SIG-M5 (cell line): ENCODE measurements at places on chromosomes 4 and X.
A peak's percentile ranks its signal among the peaks of the same experiment; 100 is the strongest.

- DNase-seq: no peak
Observed at GRCh38 chrX:28349888-28350287, 237.4 kb upstream of the IL1RAPL1 start.

DNA sequence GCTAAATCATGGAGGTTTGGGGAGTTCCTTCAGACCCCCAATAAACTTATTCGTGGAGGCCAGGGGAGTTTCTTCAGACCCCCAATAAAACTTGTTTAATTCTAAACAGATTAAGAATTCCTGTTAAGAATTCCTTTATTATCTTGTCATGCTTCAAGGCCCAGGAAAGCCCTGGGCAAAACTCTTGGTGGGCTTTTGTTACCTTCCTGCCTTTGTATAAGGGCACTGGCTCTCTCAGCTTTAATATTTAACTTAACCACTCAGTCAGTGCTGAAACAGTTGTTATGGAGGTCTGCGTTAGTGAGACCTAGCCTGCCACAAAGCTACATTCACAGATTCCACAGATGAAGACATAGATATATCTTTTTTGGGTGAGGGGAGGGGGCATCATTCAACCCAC lies 29.0 kb upstream of the LGI2 start:
- DNase-seq: no peak

DNA sequence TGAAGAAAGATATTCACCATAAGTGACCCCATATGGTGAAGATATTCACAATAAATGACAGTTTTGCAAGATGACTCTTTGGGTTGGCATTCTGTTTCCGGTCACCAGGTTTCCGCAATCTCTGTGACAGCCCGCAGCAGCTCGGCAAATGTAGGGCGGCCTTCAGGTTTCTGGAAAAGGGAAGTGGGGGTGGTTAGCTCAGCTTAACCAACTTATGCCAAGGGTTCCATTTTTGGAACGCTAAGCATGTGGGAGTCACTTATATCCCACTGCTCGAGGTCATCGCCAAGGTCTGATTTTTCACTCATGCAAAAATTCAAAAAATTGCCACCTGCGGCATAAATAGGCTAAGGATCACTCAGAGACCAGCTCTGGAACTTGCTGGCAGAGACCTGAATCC lies 51.0 kb downstream of the NIPAL1 start:
- DNase-seq: no peak

DNA sequence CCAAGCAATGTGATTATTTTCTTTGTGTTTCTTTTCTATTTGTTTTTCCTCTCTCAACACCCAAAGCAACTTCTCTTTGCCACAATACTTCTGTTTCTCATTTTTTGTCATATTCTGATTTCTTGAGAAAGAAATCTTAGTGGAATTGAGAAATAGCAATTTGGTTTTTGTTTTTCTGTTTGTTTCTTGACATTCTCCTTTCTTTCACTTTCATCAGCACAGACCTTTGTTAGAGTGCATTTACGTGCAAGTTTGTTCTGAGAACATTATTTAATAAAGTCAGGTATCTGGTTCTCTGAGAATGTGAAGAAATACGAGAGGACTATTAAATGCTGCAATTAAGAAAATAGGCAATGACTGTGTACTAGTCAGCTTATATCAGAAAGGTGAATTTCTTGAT lies 608.1 kb upstream of the AADAT start:
- no peak for DNase-seq

GRCh38 chr4:176611951-176612350 lies 180.8 kb downstream of the VEGFC start:
- peak; percentile 49 for DNase-seq

DNA sequence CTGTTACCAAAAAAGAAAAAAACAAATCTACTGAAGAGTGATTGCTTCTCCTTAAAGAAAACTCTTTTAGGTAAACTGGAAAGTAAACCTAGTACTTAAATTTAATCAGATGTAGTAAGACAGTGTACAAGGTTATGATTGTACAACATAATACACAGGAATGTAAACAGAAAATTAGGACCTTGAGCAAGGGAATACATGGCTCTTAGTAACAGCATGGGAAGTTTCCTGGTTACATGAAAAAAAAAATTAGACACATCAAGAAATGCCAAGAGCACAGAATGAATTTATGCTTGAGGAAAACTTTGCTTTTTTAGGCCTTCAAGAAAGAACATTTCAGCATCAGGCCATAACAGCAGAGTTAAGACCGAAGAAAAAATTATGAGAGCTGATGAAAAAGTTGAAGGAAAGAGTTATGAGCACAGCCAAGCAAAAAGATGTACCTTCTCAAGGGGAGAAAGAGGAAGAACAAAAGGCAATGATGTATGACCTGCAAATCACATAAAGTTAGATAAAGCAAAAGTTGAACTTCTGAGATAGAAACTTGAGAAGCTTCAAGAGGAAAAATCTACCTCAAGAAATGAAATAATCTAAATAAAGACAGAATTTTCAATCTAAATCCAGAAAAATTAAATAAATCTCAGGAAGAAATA lies 311.6 kb downstream of the GALNTL6 start:
- no peak for DNase-seq

DNA sequence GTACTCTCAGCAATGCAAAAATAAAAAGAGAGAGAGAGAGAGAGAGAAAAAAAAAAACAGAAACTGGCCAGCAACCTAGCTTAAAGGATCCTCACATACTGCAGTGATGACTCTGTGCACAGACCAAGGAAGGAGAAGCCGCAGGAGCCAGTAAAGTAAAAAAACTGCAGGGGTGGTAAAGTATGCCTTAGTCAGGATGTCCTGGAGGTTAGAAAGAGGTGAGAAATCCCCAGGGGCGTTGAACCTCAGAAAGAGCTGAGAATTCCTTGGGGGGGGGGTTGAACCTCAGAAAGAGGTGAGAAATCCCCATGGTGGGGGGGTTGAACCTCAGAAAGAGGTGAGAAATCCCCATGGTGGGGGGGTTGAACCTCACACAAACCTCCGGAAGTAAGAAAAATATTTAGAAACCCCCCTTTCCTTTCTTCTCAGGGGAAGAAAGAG lies 48.0 kb downstream of the MAGEA9 start:
- DNase-seq: no peak

DNA sequence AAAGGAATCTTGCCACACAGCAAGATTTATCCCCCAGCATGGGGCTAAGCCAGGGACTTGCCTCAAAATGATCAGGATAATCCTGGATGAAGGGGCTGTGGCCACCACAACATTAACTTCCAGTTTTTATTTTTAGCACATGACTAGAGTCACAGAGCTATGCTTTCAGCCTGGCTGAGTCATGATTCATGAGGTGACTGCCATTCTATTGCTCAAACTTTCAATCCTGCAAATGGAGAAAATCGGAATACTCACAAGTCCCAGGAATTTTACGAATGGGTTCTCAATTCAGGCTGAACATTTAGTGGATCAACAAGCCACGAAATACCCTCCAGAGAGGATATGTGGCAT lies 70.7 kb upstream of the HPGD start:
- DNase-seq: peak; percentile 0

DNA sequence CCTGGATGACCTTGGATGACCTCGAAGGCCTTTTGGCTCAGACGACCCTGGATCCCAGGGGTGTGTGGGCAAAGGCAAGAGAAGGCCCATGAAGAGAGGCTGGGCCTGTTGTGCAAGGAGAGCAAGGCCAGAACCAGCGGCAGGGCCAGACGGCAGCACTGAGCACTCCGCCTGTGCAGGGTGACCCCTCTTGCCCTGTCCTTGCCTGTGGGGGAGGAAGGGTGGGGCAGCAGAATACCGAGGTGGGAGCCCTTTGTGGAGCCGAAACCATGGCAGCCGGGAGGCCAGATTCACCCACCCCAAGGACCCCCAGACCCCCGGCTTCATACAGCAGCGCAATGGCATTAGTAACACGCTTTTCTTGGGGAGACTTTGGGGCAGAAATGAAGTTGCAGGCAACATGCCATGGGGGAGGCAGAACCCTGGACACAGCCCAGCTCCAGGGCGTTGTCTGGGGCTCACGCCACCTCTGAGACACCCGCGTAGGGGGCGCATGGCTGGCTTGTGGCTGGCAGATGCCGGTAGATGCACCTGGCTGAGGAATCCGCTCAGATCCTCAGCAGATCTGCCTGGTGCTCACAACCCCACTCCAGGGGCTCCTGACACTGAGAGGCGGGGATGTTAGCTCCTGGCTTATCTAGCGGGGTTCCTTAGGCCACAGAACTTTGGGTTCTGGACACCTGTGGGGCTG lies 114.5 kb downstream of the FAM53A start:
- DNase-seq: no peak

GRCh38 chrX:142204522-142205433 lies at the start of gene MAGEC2:
Gene MAGEC2 (minus strand): TSS chrX:142205290. CDS start chrX:142203987, 1,303 bp downstream.
- no peak for DNase-seq

- no peak for DNase-seq
Observed at GRCh38 chrX:114710571-114710970, 126.7 kb downstream of the HTR2C start.

DNA sequence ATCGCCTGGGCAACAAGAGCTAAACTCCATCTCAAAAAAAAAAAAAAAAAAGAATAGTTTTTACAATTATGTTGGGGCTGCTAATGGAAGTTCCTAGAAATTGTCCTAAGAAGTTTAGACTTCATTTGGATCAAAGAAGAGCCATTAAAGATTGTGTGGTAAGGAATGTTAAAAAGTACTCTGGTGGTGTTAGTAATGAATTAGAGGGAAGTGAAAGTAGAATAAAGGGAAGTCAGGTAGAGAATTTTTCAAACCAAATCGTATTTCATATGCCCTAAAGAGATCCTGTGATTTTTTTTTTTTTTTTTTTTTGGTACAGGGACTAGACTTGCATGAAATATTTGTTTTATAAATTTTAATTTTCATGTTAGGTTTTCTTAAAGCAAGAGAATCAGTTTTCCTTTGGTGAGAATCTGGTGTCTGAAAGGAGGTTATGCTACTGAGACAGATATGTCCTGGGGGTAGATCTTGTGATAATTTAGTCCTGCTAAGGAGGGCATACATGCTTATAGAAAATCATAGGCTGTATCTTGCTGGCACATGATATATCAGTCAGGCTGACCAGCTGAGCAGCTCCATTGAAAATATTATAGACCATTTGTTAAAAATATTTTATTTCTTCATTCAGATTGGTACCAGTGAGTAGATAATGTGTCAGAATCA lies 10.7 kb downstream of the SEC24B start:
- no peak for DNase-seq

GRCh38 chr4:577499-578450 lies 1.7 kb upstream of the TMEM271 start:
- no peak for DNase-seq

DNA sequence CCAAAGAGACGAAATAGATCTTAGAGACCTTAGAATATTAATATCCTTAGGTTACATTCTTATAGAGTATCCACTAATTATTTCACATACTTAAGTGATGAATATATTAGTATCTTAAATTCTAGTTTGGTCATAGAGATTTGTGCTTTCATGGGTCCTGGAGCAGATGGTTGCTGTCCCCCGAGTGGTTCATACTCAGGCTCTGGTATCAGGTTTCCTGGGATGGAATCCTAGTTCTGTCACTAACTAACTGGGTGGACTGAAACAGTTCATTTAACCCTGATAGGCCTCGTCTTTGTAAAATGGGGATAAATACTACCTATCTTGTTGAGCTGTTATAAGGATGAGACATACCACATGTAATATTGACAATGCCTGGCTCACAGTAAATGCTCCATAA lies 264.6 kb downstream of the TENM3 start:
- DNase-seq: no peak

DNA sequence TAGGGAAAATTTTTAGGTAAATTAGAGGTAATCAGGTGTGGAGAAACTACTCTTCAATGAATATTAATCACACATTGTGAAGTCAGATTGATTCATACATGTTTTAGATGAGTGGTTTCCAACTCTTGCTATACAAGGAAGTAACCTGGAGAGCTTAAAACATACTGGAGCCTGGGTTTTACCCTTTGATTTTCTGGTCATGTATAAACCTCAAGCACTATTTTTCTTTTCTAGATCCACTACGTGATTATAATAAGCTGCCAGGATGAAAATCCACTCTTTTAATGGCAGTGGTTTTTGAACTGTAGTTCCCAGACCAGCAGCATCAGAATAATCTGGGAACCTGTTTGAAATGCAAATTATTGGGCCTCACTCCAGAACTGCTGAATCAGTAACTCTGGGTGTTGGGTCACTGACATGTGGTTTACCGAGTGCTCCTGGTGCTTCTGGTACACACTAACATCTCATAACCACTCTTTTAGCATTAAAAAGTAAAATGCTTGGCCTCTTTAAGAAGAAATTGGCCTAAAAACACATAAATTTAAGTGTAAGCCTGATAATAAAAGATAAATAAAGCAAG lies 63.4 kb downstream of the DCAF12L1 start:
- DNase-seq: no peak

DNA sequence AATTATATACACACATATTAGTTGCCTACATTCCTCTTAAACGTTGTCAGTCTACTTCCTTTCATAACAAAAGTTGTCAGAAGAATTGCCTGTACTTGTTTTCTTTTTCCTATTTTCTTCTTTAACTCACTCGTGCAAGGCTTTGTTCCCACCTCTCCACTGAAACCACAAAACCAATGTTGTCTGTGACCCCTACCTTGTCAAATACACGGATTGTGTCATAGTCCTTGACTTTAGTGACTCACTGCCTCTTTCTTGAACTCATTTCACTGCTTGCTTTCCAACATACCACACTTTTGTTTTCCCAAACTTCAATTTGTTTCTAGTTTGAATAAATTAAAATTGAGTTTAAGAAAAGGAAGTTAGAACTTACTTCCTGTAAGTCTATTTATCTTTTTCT lies 283.9 kb upstream of the AGA start:
- DNase-seq: no peak

DNA sequence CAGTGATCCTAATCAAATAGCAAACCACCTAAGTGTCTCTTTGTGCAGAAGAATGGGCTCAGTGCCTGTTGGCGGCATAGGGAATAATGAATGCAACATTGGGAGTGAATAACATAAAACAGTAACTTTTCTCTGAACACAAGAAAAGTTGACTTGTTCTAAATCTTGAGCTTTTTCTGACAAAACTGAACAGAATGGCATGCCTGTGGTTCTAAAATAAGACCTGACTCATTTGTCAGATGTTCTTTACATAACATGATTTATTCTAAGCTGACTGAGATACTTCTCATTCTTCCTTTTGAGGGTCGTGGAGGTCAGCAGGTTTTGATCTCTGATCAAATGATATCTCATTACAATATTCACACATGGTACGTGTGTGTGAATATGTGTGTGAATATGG lies 165.4 kb upstream of the WDR1 start:
- DNase-seq: no peak

- no peak for DNase-seq
Observed at GRCh38 chr4:73586040-73586439, 34.2 kb downstream of the RASSF6 start.

- no peak for DNase-seq
Observed at GRCh38 chr4:155903453-155903852, at the start of gene TDO2. Gene TDO2 (plus strand): TSS chr4:155903696. CDS start chr4:155903759, 63 bp downstream.
